ENCODE measurements at places on chromosomes 13 and 19.

DNA sequence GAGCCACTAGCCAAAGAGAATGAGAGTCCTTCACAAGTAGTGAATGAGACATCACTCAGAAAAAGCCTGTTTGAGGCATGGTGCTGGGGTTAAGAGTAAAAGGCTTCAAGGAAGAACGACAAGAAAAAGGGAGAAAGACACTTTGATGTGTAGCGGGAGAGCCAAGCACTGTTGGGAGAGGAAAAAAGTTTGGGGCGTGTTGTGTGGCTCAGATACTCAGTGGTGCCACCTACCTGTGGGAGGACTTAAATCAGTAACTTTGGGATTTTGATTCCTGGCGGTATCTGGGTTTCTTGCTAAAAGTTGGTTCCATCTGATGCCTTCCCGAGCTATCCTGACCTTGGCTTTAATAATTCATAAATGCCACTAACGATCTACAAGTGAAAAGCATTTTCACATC is 12.3 kb downstream of the ELSPBP1 start:
- DNase-seq = no peak

DNA sequence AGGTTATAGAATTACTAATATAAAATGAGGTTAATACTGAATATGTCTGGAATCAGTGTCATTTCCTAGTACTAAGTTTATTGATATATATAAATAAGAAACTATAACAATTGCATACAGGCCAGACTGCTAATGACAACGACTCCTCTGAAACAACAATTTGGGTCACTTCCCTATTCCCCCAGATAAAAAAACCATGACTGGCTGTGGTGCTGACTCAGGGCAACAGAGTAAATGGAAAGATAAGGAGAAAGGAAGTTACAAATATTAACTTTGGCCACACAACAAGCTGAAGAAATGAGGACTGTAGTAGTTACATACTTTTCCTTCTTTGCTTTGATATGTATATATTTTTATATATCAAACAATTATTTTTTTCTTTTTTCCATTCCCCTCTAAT is 263.7 kb upstream of the PCDH9 start:
- no peak for DNase-seq

- DNase-seq = no peak
Measured at GRCh38 chr19:8609279-8610040, 1.1 kb downstream of the ADAMTS10 start.

DNA sequence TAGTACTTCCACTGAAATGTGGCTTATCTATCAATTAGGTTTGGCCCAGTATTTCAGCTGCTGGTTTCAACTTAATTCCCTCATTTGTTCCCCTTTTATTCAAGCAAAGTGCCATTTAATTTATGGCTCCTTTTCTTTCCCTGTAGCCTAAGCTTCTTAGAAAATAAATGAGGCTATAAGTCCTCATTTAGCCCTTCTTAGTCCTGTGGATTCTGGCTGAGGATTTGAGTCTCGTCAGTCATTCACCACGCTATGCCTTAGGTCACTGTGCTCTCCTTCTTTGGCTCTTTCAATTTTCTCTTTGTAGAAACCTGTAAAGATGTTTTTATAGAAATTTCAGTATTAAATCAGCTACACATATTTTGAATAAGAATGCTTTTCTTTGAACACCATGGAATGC is 579.1 kb downstream of the GPC6 start:
- no peak for DNase-seq

- DNase-seq = no peak
Measured at GRCh38 chr13:48491423-48492095, 41.3 kb downstream of the RCBTB2 start.
